ENCODE measurements at places on chromosomes 11 and 22.

GRCh38 chr11:12285811-12286222 is 91.6 kb upstream of the PARVA start:
- DNase-seq = no peak

GRCh38 chr11:93942176-93942575 is 79.0 kb upstream of the HEPHL1 start:
- no peak for DNase-seq

DNA sequence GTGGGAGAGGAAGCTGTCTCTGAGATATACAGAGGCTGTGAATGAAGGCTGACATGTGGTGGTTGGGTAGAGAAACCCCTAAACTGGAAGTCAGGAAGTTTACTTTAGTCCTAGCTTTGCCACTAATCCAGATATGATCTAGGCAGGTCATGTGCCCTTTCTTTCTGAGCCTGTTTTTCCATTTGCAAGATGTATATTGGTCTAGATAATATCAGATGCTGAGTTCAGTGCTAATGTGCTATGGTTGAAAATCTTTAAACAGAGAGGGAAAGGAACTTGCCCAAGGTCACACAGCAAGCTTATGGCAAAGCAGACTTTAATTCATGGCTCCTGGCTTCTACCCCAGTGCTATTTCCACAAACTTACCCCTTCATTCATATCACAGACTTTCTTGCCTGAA is 25.7 kb upstream of the TPBGL start:
- no peak for DNase-seq

DNA sequence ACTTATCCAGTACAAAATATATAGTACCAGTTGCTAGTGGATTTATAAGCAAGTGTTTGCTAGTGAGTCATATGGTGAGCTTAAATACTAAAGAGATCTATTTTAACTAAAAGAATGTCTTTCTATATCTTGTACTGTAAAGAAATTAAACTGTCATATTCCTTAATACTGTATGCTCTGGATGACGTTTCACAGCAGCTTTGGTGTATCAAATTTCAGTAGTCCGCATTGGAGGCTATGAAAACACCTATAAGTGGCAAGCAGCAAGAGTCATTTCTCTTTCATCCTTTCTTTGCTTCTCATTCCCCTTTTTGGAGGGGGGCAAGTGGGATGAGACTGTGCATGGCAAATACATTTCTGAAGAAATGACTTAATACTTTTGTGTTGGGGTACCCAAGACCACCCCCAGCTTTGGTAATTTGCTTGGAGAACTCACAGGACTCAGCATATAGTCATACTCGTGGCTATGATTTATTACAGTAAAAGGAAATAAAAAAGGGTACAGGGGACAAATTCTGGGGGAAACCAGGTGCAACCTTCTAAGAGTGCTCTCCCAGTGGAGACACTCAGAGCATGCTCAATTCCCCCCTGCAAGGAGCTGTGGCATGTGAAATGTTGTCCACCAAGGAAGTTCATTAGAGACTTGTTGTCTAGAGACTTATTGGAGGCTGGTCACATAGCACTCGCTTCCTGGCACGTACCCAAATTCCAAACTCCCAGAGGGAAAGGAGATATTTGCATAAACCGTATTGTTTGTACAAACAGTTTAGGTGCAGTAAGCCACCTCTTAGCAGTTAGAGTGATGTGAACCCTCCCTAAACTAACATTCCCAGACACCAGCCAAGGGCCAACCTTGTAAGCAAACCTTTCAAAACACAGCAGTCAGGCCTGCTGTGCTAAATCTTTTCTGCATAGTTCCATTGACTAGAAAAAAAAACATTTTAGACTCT is 210.8 kb downstream of the PGR start:
- peak; percentile 18 for DNase-seq

GRCh38 chr22:23219822-23220484 is 39.6 kb downstream of the BCR start:
- peak; percentile 49 for DNase-seq

DNA sequence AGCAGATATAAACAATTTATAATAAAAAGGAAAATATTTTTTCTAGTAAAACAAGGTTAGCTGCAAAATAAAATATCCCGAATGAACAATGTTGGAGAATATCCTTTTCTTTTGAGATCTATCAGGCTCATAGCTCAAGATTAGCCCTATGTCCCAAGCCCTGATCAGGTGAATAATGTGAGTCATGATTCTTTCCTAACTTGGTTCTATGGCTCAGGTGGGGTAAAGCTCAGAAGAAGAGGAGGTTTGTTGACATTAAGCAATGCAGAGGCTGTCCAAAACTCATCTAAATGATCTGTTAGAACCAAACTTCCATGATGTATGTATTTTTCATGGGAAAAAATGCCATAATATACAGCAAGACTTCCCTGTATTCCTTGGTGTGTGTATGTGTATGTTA is 86.1 kb downstream of the TRIM44 start:
- no peak for DNase-seq

GRCh38 chr22:41308054-41308453 is 6.7 kb downstream of the ZC3H7B start:
- DNase-seq = no peak

GRCh38 chr11:95641495-95641894 is 148.1 kb downstream of the FAM76B start:
- DNase-seq = no peak

DNA sequence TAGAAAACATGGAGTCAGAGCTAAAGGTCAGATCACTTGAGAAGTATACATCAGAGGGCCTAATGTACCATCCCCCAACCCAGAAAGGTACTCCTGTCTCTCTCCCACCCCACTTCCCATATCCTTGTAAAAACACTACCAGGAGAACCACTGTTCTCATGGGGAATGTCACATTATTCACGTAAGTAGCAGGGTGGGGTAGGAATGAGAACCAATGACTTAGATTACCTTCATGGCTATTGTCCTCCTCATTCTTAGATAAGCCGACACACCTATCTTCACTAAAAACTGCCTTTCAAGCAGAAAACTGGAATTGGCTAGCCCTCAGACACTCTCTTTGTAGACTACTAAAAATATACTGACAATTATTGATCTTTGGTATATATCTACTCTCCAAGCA is 63.6 kb downstream of the CEP57 start:
- DNase-seq = no peak

GRCh38 chr22:24003887-24004286 is 1.4 kb downstream of the GSTT4 start:
- no peak for DNase-seq

- DNase-seq = no peak
Measured at GRCh38 chr11:102546427-102546826, 15.9 kb upstream of the MMP7 start.

GRCh38 chr11:15707194-15707593 is 592.5 kb downstream of the INSC start:
- DNase-seq = no peak

GRCh38 chr22:46547883-46548244 is 10.4 kb upstream of the CELSR1 start:
- DNase-seq = no peak

GRCh38 chr11:44998051-44998450 is 47.4 kb upstream of the TP53I11 start:
- DNase-seq = no peak

DNA sequence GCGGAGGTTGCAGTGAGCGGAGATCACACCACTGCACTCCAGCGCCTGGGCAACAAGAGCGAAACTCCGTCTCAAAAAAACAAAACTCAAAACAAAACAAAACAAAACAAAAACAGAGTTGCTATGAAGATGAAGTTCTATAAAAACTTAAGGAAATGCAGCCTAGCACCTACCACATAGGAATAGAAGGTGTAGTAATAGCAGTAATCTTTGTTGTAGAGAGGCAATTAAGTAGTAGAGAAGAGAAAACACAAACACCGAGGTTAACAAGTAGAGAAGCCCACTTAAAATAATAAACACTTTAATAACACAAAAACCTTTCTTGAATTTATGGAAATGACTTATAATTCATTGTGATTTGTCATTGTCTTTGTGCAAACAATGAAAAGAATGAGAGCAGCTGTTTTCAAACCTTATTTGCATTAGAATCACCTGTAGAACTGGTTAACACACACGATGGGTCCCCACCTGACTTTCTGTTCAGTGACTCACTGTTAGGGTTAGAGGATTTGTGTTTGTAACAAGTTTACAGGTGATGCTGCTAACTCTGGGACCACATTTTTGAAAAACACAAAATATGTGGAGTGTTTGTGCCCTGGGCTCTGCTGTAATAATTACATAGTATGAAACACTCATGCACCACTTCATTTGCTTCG is 43.1 kb downstream of the TYR start:
- DNase-seq = no peak

DNA sequence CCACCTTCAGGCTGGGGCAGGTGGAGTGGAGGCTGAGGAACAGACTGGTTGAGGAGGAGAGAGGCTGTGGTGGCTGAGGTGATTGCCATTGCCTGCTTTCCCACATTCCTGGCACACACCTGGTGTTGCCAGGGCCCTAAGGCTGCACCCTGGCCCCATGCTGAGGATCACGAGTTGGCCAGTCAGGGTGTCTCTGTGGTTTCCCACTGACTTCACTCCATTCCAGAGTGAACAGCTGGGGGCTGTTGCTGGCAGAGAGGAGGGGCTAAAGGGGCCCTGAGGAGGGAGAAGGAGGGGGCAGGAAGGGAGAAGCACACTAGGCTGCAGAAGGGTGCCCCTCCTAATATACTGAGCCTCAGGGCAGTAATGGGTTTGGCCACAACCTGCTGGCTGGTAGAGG is 1.8 kb downstream of the TMEM86A start:
- no peak for DNase-seq

DNA sequence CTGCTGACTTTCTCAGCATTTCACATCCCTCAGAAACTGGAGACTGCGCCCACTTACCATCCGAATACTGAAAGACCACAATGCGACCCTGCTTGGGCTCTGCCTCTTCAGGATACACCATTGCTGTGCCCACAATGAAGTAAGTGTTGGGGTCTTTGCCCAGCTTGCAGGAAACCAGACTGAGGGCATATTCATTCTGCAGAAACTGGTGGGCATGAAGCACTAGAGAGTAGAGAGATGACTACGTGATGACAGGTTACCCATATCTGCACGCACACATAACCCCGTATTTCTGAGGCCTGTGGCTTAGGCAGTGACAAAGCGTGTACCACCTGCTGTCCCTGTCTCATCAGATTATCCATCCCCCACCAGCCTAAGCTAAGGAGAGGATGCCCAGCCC is 14.6 kb upstream of the VWCE start:
- no peak for DNase-seq

GRCh38 chr11:8689726-8690255 is 7.2 kb downstream of the RPL27A start:
- no peak for DNase-seq

GRCh38 chr11:64007629-64008282 is 21.5 kb downstream of the OTUB1 start:
- DNase-seq = peak; percentile 60

DNA sequence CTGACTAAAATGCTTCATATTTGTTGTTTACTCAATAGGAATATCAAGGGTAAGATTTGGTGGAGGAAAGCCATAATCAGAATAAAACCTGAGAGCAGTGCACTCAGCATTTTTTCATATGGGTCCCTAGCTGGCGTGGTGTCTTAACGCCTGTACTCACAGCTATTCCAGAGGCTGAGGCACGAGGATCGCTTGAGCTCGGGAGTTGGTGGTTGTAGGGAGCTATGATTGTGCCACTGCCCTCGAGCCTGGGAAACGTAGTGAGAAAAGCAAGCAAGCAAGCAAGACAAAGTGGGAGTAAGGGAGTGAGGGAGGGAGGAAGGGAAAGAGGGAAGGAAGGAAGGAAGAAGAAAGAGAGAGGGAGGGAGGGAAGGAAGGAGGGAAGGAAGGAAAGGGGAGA is 242.5 kb downstream of the OR4C45 start:
- no peak for DNase-seq

GRCh38 chr11:75502138-75502537 is 23.6 kb downstream of the GDPD5 start:
- no peak for DNase-seq

GRCh38 chr22:33400061-33400840 is 342.1 kb upstream of the SYN3 start:
- no peak for DNase-seq

DNA sequence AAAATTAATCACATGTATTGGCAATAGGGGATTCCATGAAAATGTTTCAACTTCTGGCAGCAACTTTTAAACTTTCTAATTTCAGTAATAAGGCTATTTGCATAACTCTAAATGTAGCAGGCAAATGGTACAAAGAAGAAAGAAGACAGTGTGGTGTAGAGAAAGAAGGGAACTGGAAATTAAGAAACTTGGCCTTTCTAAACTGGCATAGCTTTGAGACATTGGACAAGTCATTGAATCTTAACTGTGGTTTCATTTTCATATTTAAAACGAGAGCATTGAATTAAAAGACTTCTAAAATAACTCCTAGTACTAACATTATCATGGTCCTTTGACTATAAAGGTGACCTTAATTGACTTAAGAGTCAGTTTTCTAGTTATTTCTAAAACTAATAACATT is 125.0 kb downstream of the UVRAG start:
- no peak for DNase-seq

DNA sequence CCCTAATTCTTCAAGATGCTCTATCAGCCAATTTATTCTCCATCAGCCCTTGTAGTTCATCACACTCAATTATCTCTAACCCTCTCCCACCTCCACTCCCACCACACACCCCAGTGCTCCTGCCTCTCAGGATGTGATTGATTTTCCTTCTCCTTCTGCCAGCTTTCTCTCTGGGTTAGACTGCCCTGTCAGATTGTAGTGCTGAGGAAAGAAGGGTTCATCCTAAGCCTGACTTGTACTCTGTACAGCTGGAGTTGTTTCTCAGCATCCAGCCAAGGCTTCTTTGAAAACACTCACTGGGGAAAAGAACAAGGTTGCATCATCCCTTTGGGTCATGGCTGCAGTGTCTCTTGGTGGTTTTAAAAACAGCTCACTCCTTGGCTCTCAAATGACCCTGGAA is 61.2 kb downstream of the CECR2 start:
- no peak for DNase-seq
